GM18507 (cell line): ENCODE measurements at places on chromosomes 5 and 9.

DNA sequence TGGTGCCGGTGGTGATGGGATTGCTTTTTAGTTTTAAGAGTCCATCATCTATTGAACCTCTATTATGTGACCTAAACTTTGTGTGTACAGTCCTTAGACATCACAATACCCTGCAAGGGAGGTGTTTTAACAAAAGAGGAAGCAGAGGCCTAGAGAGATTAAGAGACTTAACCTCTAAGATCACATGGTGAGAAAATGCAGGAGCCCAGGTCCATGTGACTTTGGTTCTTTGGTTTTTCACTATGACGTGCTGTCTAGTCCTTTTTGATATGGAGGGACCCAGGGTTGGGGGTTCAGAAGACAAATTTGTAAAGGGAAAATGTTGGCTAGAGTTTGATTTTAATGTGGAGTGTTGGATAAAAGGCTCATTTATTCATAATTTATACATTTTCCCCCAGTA is 34.1 kb upstream of the TRMT10B start:
- DNase-seq = no peak

DNA sequence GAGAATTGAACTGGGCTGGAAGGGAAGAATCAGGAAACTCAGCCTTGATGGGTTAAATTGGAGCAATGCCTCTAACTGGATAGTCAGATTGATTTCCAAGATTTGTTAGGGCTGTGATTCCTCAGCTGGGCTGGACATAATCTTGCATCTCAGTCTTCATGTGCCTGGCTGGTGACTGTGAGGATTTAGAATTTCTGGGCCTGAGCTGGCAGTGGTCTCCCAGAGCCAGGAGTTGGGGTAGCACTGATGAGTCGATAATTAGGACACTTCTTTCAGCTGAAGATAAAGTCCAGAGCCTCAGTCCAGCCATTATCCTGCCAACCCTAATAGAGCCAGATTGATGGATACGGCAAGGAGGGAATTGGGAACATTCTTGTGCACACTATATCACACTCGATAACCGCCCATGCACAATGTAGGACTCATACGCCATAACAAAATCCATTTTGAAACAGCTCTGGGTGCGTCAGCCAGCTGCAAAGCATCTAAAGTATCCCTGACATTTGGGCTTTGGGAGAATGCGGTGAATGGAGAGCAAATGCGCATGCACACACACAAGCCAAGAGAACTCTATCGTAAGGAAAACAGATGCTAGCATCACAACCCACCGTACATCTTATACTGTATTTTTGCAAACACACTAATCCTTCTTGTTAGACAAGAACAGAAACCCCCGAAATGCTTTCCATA is 405.1 kb upstream of the KLF4 start:
- DNase-seq = no peak

DNA sequence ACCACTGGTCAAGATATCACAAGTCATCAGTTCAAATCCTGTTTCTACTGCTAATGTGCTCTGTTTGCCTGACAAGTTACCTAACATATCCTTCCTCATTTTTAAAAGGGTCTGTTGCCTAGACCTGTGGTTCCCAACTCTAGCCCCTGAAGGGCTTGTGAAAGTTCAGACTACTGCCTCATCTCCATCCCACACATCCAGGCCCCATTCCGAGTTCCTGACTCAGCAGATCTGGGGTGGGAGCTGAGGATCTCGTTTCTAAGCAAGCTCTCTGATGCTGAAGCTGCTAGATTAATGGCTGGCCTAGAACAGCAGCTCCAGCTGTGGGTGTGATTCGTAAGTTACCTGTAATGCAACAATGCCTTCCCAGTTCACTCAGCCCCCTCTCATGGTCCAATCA is 32.5 kb downstream of the S1PR3 start:
- DNase-seq = no peak

DNA sequence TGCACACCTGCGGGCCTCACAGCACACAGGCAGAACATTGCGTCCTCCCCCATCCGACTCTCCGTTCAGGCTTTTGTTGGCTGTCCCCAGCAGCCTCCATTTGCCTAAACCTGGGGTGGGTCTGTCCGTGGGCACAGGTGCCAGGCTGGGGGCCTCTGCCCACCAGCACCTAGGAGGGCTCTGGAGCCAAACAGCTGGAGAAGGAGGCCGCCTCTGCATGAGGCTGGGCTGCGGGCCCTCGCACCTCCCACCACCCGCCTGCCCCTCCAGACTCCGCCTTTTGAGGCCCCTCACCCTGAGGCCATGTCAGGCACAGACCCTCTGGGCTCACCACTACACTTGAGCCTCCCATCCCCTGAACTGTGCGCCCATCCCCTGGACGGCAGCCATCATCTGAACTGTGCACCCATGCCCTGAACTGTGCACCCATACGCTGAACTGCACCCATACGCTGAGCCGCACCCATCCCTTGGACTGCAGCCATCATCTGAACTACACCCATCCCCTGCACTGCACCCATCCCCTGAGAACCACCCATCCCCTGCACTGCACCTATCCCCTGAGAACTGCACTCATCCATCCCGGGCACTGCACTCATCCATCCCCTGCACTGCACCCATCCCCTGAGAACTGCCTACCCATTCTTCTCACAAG is 98.0 kb upstream of the OTULINL start:
- no peak for DNase-seq

DNA sequence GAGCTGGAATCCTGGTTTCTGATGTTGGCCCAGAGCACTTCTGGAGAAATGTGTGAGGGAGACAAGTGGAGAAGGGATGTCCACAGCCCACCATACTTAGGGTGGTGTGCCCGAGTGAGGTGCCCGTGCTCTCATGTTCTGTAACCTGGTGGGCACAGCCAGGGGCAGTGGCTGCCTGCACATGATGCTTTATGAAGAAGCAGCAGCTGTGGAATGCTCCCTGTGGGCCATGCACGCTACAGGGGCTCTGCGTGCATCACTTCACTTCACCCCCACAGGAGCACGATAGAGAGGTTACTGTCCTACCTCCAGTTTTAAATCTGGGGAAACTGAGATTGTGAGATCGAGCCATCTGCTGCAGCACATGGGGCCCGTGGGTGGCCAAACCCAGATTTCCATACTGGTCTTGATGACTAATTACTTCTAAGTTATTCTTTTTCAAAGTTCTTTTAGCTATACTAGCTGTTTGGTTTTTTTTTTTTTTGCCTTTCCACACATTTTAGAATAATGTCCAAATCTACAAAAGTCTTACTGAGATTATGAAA is 441.6 kb downstream of the GADD45G start:
- no peak for DNase-seq

DNA sequence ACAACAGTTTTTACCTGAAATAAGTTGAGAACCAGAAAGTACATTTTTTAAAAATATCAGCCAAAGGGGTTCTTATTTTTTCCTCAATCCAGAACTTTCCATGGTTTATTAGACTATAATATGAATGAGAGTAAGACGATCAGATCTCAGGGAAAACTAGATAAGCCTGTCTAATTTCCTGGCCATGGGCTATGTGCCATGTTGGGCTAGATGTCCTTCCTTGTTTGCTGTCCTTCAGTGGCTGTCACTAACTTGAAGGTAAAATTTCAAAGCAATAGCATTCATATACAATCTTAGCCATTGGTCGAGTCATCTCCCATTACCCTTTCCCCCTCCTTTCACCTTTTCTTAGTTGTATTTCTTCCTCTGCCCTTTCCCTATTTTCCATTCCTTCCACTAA is 179.5 kb upstream of the PPP1R2B start:
- no peak for DNase-seq

- no peak for DNase-seq
These were observed 156.3 kb upstream of the FST start for GRCh38 chr5:53323943-53324642.

GRCh38 chr9:91421128-91421765 is 2.4 kb downstream of the NFIL3 start:
- DNase-seq = no peak

DNA sequence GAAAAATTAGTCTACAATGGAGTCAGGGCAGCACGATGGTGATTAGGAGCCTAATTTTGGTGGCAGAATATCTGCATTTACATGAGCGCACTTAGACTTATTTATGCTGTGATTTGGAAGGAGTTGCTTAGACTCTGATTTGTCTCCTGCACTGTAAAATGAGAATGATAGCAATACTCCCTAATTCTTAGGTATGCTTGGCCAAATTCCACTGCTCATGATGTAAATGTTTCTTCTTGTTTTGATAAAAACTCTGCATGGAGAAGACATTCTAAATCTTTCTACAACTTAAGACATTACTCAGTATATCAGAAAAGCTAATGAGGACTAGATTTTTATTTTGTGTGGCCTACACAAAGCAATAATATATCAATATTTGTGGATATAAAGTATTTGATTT is 205.4 kb downstream of the CDH18 start:
- no peak for DNase-seq

GRCh38 chr5:104361932-104362331 is 799.3 kb upstream of the NUDT12 start:
- DNase-seq = no peak

GRCh38 chr5:138905541-138905940 is 30.4 kb upstream of the LRRTM2 start:
- DNase-seq = no peak

DNA sequence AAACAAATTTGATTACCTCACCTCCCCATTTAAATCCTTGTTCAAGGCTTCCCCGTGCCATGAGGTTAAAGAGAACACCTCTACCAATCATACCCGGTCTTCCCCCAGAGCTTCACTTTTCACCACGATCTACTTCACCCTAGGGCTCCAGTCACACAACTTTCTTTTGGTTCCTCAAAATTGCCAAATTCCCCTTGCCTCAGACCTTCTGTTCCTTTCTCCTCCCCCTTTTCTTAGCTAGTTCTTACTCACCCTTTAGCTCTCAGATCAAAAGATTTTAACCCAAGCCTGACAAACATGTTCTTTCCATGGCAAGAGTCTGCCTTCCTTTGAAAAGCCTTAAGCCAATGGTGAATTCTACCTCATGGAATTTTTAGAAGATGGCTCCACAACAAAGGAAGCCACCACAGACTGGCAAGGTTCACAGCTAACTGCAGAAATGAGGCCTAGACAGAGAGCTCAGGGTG is 56.7 kb downstream of the MAPKAP1 start:
- DNase-seq = peak; percentile 60

DNA sequence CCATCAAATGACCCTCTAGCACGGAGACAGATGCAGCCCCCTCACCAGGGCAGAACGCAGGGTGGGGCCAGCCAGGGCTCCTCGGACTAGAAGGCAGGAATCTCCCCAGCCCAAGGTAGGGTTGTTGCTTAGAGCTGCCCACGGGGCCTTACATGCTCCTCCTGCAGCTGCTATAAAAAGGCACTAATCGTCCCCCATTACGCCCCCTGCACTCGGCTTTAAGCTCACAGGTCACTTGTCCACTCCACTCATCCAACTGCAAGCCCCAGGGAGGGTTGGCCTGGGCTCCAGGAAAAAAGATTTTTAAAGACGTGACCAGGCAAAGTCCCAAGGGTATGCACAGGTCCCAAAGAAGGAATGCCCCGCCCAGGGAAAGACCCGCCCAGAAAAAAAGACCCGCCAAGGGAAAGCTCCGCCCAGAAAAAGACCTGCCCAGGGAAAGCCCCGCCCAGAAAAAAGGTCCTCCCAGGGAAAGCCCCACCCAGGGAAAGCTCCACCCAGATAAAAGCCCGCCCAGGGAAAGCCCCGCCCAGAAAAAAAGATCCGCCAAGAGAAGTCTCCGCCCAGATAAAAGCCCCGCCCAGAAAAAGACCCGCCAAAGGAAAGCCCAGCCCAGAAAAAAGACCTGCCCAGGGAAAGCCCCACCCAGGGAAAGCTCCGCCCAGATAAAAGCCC is 11.1 kb downstream of the GRIN1 start:
- no peak for DNase-seq

- no peak for DNase-seq
These were observed 509 bp downstream of the LVRN start for GRCh38 chr5:115962565-115963402.

DNA sequence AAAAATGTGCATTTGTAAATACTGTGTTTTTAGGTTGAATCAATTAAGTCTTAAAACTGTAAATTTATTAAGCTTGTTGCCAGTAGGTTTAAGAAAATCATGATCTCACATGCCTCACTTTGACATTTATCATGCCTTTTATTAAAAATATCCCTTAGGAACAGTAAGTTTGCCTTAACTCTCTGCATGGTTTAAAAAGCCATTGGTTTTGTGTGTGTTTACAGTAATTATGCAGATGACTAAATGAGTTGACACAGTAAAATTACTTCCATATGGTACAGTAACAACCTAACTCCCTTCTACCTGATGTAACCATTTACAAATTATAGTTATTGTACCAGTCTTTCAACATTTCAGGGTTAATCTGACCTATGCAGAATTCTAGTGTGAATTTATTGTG is 6.5 kb downstream of the RPS6 start:
- no peak for DNase-seq

DNA sequence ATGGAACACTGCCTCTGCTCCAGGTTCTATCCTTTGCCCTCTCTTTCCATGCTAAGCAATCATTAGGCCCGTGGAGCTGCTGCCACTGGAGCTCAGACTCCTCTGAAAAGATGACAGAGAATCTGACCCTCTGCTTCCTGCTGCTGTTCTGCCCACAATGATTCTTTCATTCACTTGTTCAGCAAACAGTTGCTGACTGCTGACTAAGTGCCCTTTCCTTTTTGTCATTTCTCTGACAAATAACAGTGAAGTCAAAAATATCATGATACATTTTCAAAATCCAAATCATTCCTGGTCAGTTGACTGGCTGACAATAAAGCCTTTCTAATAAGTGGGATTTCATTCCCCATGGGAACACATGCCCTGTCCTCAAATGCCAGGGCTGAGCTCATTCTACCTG is 110.1 kb downstream of the SIL1 start:
- no peak for DNase-seq

DNA sequence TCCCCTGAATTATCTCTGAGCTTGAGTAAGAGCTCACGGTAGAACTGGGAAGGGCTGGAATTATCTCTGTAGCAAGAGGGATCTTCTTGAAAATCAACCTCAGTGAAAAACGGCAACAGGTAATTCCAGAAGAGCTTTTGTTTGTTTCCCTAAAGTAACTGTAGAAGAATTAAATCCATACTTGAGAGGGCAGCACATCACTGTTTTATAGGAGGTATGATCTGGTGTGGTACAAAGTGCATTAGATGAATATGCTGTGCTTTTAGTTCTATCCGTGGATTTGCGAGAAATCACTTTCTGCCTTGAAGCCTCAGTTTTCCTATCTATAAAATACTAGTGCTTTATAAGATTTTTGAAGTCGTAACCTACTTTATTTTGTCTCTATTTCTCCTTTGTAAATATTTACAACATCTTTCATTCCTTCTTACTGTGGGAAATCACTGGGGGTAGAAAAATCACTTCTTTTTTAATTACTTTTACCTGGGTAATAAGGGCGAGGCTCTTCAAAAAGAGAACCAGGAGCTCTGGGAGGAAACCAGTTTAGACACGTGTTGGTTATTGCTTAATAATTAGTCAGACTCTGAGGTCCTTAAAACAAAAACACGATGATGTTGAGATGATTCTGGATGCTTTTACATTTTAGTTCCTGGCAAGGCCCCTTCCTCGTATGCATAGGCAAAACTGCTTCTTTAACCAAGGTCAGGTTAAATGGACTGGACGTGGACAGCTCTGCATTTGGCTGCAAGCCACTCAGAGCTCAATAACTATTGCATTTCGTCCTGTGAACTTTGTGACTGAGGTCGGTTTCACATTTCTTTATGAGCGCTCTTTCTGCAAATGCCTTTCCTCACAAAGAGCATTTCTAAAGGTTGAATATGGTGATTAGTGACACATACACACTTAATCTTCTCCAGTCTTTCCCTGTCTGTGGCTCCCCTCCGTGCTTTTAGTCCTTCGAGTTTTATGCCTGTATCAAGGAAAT is 376.1 kb downstream of the BRINP1 start:
- DNase-seq = no peak
